ENCODE measurements at places on chromosomes 2 and 18. TPM values are rescaled to one million over a fixed set of nuclear protein-coding genes. Genes with fewer than 3 reads are reported as not detected.
A peak's percentile ranks its signal among the peaks of the same experiment; 100 is the strongest.

Gene COL4A3
- total RNA-seq = 0.18 TPM

Gene RTKN
- 83.1 TPM for total RNA-seq

- no peak for DNase-seq
Observed at GRCh38 chr2:229154381-229154780, 116.7 kb downstream of the PID1 start.

Gene MAP3K19
- total RNA-seq = not detected

Gene KLHL14
- 6.7 TPM for total RNA-seq

Gene SIX2
- total RNA-seq = 0.51 TPM

DNA sequence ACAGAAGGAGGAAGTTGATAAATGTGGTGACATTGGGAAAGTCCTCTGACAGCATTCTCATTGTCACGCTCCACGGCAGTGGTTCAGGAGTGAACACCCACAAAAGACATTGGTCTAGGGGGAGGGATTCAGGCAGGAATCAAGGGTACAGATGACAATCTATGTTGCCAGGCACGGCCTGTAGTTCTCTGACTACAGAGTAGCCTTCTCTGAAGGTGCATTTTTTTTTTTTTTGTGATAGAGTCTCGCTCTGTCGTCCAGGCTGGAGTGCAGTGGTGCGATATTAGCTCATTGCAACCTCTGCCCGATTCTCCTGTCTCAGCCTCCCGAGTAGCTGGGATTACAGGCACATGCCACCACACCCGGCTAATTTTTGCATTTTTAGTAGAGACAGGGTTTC, 7.4 kb upstream of the MOB1A start:
- DNase-seq = no peak

DNA sequence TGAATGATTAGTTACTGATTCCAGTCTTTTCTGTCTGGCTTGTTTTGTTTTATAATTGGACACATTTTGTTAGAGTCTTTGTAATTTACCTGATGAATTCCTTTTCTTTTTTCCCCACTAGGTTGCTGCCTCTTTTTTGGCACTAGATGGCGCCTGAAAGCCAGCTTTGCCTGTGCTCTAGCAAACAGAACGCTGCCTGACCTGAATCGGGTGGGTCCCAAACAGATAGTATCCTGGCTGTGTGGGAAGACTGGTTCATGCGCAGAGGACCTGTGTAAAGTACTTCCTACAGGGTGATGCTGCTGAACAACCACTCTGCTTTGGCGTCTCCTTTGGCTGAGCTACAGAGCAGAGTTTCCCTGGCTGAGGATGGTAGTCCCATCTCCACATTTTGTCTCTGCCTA, 288.2 kb downstream of the IKZF2 start:
- no peak for DNase-seq

DNA sequence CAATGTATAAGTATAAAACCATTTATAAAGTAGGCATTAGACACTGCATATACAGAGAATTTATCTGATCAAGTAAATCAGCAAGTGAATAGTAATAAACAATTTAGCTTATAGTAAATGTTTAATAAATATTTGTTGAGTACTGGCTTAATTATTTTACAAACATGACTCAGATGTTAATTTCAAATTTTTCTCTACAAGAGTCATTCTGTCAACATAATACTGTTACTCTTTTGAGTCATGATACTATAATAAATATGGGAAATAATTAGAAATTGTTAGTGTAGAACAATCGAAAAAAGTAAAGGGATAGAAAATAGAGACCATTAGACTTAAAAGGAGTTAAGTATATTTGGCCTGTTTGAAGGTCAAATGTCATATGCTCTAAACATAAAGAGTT, 133.6 kb upstream of the MC4R start:
- no peak for DNase-seq

Gene EPB41L3
- 0.36 TPM for total RNA-seq

GRCh38 chr2:217142649-217143266, 282.9 kb upstream of the TNP1 start:
- DNase-seq = no peak

Gene FABP1
- total RNA-seq = 0.36 TPM

Gene TRAPPC12
- 78.7 TPM for total RNA-seq

- DNase-seq = no peak
Observed at GRCh38 chr2:229300790-229301189, 29.7 kb upstream of the PID1 start.

DNA sequence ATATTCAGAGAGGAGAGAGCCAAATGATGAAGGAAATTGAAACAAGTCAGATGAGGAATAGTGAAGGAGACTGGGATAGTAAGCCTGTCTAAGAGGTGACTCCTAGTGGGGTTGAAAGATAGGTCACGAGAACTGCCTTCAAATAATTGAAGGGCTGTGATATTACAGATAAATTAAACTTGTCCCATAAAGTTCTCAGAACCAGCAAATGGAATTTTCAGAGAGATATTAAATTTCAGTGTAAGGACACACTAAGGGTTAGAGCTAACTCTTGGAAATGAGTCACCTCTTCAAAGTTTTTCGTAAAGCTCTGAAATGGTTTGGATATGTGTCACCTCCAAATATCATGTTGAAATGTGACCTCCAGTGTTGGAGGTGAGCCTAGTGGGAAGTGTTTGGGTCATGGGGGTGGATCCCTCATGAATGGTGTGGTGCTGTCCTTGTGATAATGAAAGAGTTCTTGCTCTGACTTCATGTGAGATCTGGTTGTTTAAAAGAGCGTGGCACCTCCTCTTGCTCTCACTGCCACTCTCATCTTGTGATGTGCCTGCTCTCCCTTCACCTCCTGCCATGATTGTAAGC, 87.3 kb downstream of the BABAM2 start:
- peak; percentile 70 for DNase-seq

- peak; percentile 7 for DNase-seq
Observed at GRCh38 chr2:116510117-116510671, 1304.3 kb upstream of the DDX18 start.

GRCh38 chr2:193326296-193326695, 1131.6 kb upstream of the TMEFF2 start:
- no peak for DNase-seq

- no peak for DNase-seq
Observed at GRCh38 chr2:19321946-19322345, 36.5 kb downstream of the OSR1 start.

- no peak for DNase-seq
Observed at GRCh38 chr2:241108271-241109209, 6.5 kb upstream of the MTERF4 start.

- DNase-seq = no peak
Observed at GRCh38 chr2:1370461-1370860, 42.8 kb upstream of the TPO start.

GRCh38 chr2:225998116-225998515, 598.6 kb downstream of the NYAP2 start:
- DNase-seq = no peak

GRCh38 chr2:186599186-186599778, 9.4 kb downstream of the ITGAV start:
- no peak for DNase-seq

Gene DOCK10
- 5.8 TPM for total RNA-seq

Gene SPIRE1
- total RNA-seq = 45.5 TPM

- no peak for DNase-seq
Observed at GRCh38 chr2:10688921-10689807, 611 bp downstream of the NOL10 start.

Gene SLC5A7
- total RNA-seq = not detected

GRCh38 chr2:11559066-11559785, 25.4 kb downstream of the GREB1 start:
- no peak for DNase-seq

DNA sequence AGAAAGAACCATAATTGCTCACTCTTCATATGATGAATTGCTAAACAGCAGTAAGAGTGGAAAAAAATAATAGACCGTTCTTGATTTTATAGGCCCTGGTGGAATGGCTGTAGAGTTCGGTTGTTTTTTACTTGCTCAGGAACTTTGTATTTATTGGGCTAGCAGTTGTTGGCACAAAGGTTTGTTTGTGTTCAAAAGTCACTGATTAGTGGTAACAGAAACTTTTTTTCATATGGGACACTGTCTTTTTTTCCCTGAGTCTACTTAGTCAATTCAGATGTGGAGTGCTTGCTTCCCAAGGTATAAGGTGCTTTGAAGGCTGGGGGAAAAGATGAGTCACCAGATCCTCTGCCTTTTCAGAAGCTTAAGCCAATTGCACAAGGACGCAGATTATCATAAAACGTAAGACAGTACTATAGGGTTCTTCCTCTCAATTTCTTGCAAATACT, 25.8 kb downstream of the PHLPP1 start:
- DNase-seq = no peak

GRCh38 chr18:71485611-71486010, 1058.5 kb downstream of the CBLN2 start:
- DNase-seq = no peak

Gene IL1RN
- not detected for total RNA-seq

Gene SMAD4
- 61.3 TPM for total RNA-seq

DNA sequence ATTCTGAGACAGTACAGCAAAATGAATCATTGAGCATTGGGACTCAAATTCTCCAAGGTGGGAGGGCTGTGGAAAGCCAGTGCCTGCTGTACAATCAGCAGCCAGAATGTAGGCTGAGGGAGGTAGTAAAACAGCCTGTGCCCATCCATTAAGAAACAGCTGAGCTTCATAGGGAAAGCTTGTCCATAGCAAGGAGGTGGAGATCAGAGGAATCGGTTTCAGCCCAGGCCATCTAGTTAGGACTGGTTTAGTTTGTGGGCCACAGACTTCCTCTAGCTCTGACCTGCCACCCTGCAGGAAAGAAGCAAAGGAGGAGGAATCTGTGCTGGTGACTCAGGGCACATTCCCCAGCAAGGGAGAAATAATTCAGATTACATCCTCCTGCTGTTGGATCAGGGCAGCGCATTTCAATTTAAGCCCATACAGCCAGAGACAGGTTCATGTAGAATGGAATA, 333.4 kb downstream of the SETBP1 start:
- no peak for DNase-seq

DNA sequence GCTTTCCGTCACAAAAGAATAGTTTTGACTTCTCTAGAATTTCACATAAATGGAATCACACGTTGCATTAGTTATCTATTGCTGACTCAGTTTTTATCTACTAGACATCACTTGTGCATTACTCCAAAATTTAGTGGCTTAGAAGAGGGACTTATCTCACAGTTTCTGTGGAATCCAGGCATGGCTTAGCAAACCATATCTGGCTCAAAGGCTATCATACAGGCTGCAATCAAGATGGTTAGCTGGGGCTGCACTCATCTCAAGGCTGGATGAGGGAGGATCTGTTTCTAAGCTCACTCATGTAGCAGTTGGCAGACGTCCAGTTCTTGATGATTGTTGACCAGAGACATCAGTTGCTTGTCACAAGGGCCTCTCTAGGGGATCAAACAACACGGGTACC, 6.6 kb upstream of the DSC3 start:
- no peak for DNase-seq

DNA sequence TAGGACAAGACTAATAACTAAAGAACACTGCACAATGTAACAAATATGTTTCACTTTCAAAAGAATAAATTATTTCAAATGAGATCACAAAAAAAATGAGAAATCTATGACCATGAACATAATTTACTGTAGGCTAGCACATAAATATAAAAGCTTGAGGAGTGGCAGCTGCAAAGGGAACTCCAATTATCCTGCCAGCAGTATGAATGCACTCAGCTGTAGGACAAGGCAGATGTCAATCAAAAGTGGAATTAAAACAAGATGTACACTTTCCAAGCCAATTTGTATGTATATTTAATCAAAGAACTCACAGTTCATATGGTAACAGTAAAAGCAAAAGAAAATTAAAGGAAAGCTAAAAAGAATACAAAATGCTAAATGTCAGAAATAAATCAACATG, 76.6 kb upstream of the NCKAP5 start:
- DNase-seq = no peak

DNA sequence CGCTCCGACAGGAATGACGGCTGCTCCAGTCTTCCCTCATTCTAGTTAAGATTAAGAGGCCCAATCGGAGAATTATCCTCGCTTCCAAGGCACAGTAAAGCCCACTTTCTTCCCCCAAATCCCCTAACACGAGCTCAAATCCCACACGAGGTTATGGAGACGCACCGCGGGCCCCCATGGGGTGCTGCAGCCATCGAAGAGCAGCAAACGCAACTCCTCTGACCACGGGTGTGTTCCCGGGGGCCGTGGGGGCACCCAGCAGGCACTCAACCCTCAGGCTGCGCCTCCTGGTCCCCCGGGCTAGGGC, 446 bp downstream of the COPS9 start:
- DNase-seq = no peak

DNA sequence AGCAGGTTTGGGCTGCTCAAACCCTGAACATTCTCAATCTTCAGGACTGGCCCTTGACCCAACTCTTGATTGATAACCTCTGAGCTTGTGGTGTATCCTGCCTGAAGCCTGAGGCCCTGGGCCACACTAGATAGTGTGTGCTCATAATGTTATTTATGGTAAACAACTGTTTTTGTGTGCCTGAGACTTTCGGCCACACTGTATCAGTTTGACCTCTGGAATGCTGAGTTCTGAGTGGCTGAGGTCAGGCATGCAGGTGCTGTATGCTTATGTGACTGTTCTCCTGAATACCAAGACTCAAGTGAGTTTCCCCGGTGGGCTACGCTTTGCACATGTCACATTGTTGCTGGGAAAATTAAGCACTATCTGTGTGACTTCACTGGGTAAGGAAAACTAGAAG, 82.2 kb upstream of the RMP24 start:
- no peak for DNase-seq

Gene VWA3B
- total RNA-seq = not detected

Gene SP9
- total RNA-seq = not detected

DNA sequence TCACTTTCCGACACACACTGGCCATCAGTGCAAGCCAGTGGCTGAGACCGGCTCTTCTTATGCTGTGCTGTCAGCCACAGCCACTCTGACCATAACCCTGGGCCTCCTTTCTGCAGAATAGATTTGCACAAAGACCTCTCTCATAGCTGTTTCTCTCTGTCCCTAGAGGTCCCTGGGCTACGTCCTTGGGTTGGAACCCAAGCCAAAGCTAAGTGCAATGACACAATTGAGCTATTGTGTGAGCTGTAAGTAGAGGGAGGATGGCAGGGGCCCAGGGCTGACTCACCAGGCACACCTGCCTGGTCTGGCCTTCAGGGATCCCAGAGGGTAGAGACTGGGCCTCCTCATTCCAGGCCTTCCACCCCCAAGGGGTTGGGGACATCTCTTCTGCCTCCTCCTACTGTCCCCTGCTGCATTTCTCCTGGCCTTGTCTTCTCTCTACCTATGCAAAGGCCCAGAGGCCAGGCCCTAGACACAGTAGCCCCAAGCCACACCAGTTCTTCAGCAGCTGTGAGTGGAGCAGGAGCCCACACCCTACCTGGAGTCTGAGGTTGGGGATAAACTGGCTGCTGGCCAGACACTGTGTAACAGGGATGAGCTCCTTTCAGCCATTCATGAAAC, 174.6 kb downstream of the NCK2 start:
- DNase-seq = no peak

Gene ARL5A
- total RNA-seq = 47.5 TPM

Gene IL36G
- not detected for total RNA-seq

DNA sequence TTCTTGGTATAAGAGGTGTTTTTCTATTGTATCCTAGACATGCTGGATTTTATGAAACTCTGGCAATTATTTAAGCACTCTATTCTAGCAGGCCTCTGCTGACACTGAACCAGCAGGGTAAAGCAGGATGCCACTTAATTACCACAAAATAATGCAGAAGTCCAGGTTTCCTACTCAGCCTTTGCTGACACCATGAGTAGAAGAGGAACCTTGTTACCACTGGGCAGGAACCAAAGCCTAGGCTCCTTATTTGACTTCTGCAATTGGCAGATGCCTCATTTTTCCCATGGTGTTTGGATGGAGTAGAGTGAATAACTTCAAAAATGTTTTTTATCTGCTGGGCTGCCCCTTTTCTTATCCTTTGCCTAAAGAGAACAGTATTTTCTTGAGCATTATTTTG, 60.8 kb downstream of the THNSL2 start:
- no peak for DNase-seq

GRCh38 chr2:33425161-33425560, 51.3 kb upstream of the RASGRP3 start:
- DNase-seq = no peak

Gene EGR4
- 0.08 TPM for total RNA-seq

Gene CFC1
- total RNA-seq = not detected

All from Panc1 (cell line).